ENCODE measurements at places on chromosomes 12 and 14.

DNA sequence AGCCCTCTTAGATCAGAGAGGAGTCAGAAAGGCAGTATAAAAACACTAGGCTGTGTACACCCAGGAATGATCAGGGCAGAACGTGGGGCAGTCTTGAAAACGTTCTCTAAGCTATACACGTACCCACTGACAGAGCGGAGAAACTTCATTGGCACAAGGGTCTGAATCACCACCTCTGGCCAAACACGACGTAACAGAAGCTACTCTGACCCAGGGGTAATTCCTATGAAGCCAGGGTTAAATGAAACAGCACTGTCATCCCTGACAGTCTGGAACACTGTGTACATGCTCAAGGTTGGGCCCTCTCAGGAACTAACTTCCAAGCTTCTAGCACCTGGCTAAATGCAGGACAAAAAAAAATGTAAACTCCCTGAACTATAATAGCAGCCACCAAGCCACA lies 38.4 kb downstream of the PARP11 start:
- no peak for DNase-seq

DNA sequence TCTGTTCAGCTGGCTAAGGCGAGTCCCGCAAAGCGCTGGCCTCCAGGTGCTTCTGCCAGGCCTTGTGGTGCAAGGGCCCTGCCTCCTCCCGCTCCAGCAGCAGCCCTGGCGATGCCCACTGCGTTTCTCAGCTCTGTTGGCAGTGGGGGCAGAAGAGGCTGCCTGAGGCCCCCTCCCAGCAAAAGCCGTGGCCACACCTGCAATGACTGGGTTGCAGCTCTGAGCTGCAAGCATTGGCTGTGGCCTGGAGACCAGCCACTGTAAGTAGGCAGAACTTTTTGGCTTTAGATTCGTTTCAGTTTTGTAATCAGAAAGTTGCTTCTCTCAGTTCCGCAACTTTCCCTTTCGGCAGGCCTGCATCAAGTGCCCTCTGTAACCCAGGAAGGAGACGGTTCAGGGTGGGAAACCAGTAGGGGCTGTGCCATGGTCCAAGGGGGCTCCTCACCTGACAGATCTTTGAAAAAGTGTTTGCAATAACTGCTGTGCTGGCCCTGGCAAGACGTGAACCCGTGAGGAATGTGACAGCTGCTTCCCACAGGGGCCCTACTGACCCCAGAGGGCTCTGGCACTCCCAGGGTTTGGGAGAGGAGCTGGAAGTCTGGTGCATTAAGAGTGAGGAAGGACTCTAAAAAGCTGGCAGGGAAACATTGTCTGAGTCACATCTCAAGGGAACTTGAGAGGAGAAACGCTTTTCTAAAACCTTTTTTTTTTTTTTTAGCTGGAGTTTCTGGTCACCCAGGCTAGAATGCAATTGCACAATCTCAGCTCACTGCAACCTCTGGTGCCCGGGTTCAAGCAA lies 54.5 kb upstream of the MAX start:
- DNase-seq = no peak

DNA sequence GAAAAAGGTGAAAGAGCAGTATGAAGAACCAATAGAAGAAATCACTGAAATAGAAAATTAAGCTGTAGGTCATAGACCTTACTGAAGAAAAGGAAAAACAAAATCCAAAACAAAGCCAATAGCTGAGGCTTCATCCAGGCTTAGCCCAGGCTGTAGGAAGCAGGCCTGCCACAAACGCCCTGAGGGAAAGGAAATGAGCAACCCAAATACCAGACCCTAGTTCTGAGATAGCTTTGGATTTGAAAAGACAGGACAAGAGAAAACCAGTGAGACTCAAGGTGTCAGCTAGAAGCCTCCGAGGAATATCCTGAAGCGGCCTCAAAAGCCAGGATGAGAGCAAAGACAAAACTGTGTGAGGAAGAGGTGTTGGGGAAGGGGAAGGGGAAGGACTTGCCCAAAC lies 79.2 kb downstream of the FERMT2 start:
- DNase-seq = no peak

- no peak for DNase-seq
Measured at GRCh38 chr12:27534060-27534764, 10.2 kb downstream of the PPFIBP1 start.

DNA sequence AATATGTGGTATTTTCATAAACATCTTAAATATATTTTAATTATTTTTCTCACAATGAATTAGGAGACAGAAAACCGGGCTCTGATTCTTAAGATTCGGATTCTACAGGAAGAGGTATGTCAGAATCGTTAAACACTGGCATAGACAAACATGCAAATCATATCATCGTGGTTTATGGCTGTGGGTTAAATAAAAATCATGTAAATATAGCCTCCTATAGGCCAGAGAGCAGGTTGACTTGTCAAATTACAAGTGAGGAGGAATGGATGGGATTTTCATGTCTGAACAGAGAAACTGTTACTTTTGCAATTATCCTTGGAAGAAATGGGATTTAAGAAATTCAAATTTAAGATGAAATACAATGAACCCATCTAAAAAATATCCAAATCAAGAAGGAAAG lies 74.9 kb upstream of the BCAT1 start:
- DNase-seq = no peak

DNA sequence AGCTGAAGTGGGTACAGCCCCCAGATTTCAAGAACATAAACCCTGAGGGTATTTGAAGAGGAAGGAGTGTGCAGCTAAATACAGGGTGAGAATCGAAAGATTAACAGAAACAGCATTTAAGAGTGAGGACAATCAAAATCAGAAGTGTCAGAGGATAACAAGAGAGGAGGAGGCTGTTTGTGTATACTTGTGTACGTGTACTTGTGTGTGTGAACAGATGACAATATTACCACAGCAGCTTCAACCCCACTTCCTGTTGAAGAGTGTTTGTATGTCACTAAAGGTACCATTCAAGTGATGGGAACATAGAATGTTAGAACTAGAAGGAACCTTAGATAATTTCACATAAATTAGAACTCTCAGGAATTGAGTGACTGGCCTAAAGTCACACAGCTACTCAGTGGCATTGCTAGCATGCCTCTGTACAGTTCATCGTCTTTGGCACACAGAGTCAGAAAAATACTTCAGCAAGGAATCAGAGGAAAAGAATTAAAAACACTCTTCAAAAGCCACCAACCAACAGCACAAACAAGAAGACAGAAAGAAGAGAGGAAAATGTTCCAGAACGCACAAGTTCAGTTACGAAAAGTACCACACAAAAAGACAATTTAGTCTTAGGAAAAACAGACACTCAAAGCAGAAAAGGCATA lies 164.3 kb upstream of the BCL2L14 start:
- no peak for DNase-seq

- DNase-seq = no peak
Measured at GRCh38 chr12:82675246-82675645, 11.5 kb upstream of the TMTC2 start.

DNA sequence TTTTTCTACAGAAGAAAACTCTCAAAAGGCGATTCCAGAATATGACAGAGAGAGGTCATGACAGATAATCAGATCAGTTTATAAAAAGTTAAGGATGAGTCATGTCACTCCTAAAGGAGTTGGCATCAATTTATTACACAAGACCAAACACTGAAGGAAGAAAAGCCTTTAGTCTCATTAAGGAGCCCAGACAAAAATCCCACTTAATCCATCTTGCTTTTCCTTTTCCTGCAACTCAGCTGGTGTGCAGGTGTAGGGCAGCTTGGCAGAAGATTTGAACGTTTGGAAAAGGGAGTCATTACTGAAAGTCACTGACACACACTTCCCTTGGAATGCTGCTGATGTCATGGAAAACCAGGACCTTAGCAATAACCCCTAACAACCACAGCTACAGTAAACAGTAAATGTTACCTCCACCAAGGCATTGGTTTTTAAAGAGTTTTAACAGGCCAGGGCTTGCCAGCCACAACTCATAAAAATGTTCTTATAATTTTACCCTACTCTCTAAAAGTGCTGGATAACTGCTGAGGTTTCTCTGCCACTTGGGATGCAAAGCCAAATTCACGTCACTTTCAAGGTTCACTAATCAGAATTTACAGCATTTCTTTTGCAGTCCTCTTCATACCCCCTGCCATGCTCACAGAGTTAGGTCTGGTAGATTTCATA lies 320.6 kb downstream of the RAD51B start:
- DNase-seq = no peak

GRCh38 chr14:101877766-101878165 lies 86.6 kb upstream of the DYNC1H1 start:
- no peak for DNase-seq

- no peak for DNase-seq
Measured at GRCh38 chr12:51695241-51696010, 104.4 kb downstream of the SCN8A start.

- no peak for DNase-seq
Measured at GRCh38 chr14:82385048-82385447, 851.4 kb upstream of the SEL1L start.

- DNase-seq = no peak
Measured at GRCh38 chr14:44149597-44149996, 357.5 kb downstream of the FSCB start.

- DNase-seq = no peak
Measured at GRCh38 chr12:76568130-76568529, 8.6 kb upstream of the OSBPL8 start.

DNA sequence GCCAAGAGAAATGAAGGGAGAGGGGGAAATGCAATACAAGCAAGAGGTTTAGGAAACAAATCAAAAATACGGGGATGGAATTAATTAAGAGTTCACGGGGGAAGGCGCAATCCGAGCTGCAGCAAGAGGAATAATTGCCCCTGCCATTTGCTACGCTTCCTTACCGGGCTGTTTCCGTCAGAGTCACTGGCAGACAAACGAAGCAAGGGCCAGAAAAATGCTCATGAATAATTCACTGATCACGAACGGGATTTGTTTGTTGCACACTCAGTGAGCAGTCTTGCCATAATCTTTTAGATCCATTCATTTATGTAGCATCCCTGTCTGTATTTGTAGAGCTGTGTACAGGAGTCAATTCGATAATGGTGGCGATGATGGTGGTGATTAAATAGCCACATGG lies 39.0 kb downstream of the PLXNC1 start:
- DNase-seq = no peak

GRCh38 chr14:85437148-85437547 lies 92.8 kb upstream of the FLRT2 start:
- no peak for DNase-seq

GRCh38 chr14:51823706-51824105 lies 36.7 kb upstream of the GNG2 start:
- no peak for DNase-seq

DNA sequence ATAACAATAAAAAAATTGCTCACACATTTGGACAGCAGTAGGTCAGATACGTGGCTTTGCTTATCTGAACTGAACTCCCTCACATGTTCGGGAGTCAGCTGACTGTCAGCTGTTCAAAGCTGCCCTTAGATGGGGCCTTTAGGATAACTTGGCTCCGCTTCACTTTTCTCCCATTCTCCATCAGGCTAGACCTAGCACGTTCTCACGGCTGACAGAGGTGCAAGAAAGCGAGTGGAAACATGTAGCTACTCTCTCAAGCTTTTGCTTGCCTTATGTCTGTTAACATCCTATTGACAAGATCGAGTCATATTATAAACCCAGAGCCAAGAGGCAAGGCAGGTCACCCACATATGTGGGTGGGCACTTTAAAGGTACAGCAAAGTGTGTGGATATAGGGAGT lies 112.0 kb upstream of the PDZRN4 start:
- DNase-seq = no peak

DNA sequence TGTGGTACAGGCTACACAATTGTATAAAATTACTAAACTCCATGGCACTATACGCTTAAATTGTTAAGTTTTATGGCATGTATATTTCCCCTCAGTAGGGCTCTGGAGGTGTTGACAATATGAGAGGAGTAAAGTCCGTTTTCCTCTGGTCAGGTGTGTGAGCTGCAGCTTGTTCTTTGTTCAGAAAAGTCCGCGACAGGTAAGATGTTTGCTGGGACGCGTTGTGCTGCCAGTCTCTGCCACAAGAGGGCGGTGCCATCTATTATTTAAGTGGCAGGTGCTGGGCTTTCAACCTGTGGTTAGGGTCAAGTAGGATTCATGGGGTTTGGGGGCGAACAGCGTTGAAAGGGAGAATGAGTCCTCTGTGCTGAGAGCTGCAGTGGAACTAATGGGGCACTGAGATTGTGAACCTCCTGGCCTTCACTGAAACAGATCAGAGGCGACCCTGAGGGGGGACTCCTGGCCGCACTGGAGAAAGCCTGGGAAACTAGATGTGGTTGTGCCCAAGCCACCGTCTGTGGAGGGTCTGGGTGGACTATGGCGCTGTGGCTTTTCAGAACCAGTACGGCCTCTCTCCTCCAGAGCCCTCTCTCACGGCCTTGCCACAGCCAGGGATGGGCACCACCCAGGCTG lies 179.0 kb downstream of the SLC15A4 start:
- DNase-seq = no peak

DNA sequence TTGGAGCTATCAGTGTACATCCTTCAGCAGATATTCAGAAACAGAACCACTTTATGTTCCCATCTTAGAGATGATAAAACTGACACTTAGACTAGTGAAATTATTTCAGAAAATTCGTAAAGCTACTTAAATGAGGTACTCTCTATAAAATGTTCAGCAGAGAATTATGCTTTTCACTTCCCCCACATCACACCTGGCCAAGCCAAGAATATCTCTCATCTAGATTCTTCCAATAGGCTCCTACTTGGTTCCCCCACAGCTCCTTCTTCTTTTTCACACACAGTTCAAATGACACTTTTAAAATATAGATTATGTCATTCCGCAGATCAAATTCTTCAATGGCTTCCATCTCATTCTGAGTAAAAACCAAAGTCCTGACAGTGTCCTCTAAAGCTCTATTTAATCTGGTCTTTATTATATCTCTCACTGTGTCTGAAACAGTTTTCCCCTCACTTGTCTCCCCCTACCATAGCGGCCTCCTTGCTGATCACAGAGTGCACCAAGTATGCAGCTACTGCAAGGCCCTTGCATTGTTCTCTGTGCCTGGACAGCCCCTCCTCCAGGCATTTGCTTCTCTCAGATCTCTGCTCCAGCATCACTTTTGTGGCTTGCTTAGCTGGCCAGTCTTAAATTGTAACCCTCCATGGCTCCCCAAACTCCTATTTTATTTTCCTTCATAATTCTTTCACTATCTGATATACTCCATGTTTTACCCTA lies 736.8 kb upstream of the USP15 start:
- no peak for DNase-seq

GRCh38 chr14:64217308-64217707 lies 76.9 kb downstream of the ESR2 start:
- no peak for DNase-seq

DNA sequence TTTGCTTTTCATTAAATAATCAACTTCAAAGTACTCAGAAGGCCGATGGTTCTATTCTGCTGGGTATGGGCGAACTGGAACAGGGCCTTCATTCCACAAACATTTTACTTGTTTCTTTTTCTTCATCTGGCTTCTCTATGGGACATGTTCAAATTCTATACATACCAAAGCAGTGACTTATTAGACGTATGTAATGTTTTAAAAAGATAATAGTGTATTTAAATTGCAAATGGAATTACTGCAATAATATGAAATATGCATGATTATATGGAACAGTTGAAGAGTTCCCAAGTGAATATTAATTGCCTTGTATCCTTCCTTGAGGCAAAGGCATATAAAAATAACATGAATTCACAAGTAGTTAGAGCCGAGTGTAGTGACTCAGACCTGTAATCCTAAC lies 75.5 kb downstream of the FAR2 start:
- DNase-seq = no peak

Measured in activated CD4-positive, CD25-positive, alpha-beta regulatory T cell (primary cell).